Activated CD8-positive, alpha-beta T cell treated with anti-CD3 and anti-CD28 coated beads, Interleukin-2, amount 10 ng/mL, durations not matched to agents 7 days and 5 days (primary cell): ENCODE measurements at places on chromosomes 16 and 17. TPM values are rescaled to one million over a fixed set of nuclear protein-coding genes. Genes with fewer than 3 reads are reported as not detected.

Gene TMC8
- total RNA-seq: 278 TPM

Gene MCRIP1
- total RNA-seq: 42.3 TPM

Gene GLTPD2
- total RNA-seq: not detected

- no peak for DNase-seq
These were observed 13.9 kb downstream of the TSPOAP1 start for GRCh38 chr17:58314706-58315015.

DNA sequence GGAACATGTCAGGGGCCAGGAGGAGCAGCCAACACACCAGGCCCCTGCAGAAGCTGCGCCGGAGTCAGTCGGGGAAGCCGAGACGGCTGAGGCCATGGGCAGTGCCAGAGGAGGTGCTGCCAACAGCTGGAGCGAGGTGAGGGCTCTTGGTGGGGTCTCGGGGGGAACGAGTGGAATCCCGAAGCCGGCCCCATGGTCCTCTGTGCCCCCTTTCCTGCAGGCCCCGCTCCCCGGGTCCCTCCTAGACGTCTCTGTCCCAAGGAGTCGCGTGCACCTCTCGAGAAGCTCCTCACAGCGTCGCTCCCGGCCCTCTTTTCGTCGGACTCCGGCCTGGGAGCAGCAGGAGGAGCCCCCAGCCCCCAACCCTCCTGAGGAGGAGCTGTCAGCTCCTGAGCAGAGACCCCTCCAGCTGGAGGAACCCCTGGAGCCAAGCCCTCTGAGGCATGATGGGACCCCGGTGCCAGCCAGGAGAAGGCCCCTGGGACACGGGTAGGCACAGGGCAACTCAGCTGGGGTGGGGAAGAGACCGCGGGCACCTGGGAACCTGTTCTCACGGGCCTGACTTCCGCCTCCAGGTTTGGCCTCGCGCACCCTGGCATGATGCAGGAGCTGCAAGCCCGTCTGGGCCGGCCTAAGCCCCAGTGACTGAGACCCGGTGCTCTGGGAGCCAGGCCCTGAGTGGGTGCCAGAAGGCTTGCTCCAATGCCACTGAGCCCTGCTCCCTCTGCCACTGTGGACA, 3.6 kb downstream of the APOBR start:
- no peak for DNase-seq

GRCh38 chr17:79803421-79803996, 6.6 kb upstream of the CBX8 start:
- no peak for DNase-seq

Gene RUNDC3A
- total RNA-seq: not detected

Gene DPEP3
- not detected for total RNA-seq

DNA sequence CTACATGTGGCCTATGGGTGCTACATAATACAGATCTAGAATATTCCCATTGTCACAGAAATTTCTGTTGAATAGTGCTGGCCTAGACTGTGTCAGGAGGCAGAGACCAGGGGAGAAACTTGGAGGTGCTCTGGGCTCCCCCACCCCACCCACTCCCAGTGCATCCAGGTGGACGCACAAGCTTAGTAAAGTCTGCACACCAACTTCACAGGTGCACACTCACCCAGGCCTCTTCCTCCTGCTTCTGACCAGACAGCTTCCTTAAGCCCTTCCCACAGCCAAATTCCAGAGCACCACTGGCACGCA, 7.6 kb upstream of the CNP start:
- no peak for DNase-seq

Gene NHLRC4
- 1.6 TPM for total RNA-seq

- DNase-seq: no peak
These were observed 65.9 kb upstream of the TNRC6C start for GRCh38 chr17:77892469-77893143.

- no peak for DNase-seq
These were observed 232.1 kb upstream of the CACNG5 start for GRCh38 chr17:66602659-66603384.

- DNase-seq: peak; percentile 75
These were observed 12.1 kb downstream of the CD300A start for GRCh38 chr17:74478420-74479100.

Gene INCA1
- total RNA-seq: 0.29 TPM

Gene CIITA
- 23.3 TPM for total RNA-seq

- no peak for DNase-seq
These were observed 56.3 kb downstream of the LMF1 start for GRCh38 chr16:914440-914839.
